ENCODE measurements at places on chromosomes 11 and 22.

- ATAC-seq = no peak
Observed at GRCh38 chr11:16001899-16002426, 354.4 kb downstream of the SOX6 start.

- no peak for ATAC-seq
Observed at GRCh38 chr11:70306586-70307033, 36.1 kb downstream of the PPFIA1 start.

DNA sequence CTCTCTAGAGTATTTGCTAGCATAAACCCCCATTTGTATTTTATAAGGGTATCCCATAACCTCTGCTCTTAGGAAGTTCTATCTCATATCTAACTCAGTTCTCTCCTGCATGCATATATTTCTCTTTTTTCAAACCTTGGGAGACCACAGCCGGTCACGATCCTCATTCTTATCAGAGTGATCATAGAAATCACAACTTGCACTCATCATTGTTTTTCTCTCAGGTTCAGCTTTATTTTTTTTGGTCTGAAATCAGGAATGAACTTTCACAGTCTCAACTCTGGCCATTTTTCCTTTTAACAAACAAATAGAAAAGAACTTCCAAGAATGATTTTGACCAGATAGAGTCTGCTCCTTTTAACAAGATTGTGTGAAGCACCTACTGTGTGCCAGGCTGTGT lies 98.6 kb upstream of the BLID start:
- no peak for ATAC-seq

DNA sequence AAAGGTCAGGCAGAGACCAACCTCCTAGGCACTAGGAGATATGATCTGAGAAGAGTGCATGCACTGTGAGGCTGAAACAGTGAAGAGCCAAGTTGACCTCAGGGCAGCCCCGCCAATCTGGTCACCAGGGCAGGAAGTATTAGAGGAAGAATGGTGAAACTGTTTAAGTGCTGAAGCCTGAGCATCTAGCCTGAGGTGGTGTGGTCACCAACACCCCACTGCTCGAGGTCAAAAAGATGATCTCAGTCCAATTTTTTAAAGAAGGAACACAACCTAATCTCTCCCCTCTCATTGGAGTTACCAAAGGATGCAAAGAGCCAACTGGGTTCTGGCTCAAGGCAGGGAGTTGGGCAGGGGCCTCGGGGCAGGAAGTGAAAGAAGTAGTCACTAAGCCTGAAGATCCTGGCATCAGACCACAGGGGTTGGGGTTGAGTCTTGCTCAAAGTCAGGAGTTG lies 4.0 kb downstream of the APBB1 start:
- ATAC-seq = peak; percentile 69

GRCh38 chr11:60169264-60169915 lies 13.5 kb downstream of the MS4A6A start:
- no peak for ATAC-seq

- no peak for ATAC-seq
Observed at GRCh38 chr11:93370260-93370659, 39.7 kb downstream of the DEUP1 start.

DNA sequence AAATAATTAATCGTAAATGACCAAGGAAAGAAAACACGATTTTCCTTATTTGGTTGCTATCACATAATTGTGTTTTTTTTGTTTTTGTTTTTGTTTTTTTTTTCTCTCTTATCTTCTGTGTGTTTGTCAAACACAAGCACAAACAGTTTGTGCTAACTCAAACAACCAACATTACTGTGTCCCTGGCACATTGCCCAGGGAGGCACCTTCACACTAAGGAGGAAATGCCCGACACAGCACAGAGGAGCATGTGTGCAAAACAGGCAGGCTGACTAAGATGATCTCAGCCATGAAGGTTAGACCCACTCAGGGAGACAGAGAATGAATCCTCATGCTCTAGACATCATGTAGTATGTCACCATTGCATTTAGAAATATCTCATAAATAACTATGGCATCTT lies 130.1 kb downstream of the SOX6 start:
- no peak for ATAC-seq

DNA sequence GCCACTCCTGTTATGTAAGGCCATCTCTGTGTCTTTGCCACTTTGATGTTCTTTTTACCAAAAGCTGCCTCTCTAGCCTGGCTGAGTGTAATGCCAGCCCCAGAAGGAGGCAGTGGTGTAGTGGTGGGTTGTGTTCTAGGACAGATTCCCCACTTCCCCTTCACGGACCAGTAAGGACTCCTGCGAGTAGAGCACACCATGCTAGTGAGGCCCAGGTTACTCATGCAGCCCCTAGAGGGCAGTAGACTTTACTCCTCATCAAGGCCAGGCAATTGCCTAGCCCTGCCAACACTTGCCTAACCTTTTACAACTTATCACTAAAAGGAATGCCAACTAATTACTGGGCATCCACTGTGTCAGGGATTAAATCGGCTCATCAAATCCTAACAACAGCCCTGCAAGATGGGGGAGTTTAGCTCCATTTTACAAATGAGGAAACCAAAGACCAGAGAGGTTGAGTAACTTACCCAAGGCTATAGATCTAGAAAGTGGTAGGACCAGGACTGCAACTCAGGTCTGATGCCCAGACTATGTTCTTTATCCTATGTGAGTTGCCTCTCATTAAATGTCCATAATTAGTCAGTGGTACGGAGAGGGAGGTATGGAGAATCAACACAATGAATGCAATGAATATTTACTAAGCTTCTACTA lies 75.3 kb downstream of the APIP start:
- ATAC-seq = peak; percentile 71

DNA sequence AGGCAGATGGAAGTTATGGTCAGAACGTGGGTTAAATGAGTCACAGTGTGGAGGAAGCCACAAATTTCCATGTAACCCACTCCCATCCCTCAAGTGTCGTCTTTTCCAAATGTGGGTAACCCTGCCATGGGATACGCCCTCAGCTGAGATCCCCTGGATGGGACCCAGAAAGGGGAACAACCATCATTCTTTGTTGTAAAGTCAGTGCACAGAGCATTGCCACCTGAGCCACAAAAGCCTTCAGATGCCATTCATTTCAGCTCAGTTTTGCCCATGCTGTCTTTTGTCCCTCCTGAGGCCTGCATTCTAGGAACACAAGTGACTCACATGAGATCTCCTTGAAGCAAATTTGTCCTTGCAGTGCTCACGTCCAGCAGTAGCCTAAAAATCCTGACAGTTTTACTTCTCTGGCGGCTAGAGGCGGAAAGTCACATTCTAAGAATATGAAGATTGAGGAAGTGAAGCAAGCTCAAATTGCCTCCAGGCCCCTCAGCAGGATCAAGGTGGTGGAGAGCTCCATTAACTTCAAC lies 30.6 kb downstream of the MMP13 start:
- ATAC-seq = no peak

- ATAC-seq = no peak
Observed at GRCh38 chr22:45125188-45125587, 38.5 kb upstream of the NUP50 start.

DNA sequence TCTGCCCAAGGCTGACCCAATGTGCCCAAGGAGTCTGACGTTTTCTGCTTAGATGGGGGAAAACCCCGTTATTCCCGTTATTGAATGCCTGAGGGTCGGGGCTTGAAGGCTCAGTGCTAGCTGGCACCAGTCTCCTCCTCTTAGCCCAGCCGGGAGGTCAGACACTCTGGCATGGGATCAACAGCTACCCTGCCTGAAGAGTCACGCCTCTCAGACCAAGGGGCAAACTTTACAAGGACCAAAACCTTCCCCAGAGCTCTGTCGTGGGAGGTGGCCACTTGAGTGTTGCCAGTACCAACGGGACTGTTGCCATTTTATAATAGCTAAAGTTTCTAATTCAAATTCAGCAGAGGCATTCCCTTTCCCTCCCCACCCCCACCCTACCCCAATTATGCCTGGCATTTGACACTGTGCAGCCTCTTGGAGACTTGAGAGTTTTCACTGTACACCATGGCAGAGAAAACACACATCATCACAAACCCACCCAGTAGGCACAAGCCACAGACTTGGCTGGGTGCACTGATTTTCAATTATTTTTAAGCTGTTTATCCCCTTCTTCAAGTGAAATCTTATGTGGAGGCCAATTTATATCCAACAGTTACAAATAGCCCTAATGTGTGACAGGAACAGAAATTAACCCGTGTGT lies 137.5 kb upstream of the SYT13 start:
- ATAC-seq = no peak

- no peak for ATAC-seq
Observed at GRCh38 chr11:123580137-123580536, 74.3 kb downstream of the SCN3B start.

- ATAC-seq = no peak
Observed at GRCh38 chr11:14506532-14506931, 6.9 kb upstream of the COPB1 start.

GRCh38 chr11:80873310-80873999 lies 1432.6 kb upstream of the TENM4 start:
- no peak for ATAC-seq

- peak; percentile 39 for ATAC-seq
Observed at GRCh38 chr22:45968751-45969413, 8.1 kb downstream of the WNT7B start.

- ATAC-seq = peak; percentile 45
Observed at GRCh38 chr11:119835753-119836152, 106.8 kb upstream of the NECTIN1 start.

GRCh38 chr11:108486331-108486730 lies 11.9 kb downstream of the POGLUT3 start:
- no peak for ATAC-seq

DNA sequence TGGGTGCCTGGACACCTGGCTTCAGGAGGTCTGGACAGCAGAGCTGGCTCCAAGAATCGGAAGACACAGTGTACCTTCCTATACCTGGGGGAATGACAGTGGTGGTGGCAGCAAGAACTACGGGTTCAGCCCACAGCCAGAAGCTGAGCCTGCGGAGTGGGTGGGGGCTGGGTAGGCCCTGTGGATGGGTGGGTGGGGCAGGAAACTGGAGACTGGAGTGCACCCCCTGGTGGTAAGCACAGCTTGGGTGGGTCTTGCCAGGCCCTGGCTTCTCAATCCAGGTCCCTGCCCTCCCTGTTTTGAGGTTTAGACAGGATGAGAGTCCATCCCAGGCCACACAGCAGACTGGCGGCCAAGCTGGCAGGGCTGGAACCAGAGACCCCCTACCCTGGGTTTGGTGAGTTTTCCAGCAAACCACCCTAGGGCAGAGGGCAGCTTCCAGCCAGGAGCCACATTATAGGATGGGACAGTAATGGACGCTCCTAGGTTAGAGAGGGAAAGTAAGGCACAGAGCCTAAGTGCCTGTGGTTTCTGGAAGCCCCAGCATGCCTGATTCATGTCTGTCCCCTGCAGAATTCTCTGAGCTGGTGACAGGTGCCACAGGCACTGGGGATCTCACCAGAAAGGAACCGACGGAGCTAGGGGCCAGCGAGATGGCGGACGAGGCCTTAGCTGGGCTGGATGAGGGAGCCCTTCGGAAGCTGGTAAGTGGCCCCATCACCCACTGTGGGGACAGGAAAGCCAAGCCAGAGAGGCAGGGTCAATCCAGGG lies 1.7 kb downstream of the SMTN start:
- no peak for ATAC-seq

DNA sequence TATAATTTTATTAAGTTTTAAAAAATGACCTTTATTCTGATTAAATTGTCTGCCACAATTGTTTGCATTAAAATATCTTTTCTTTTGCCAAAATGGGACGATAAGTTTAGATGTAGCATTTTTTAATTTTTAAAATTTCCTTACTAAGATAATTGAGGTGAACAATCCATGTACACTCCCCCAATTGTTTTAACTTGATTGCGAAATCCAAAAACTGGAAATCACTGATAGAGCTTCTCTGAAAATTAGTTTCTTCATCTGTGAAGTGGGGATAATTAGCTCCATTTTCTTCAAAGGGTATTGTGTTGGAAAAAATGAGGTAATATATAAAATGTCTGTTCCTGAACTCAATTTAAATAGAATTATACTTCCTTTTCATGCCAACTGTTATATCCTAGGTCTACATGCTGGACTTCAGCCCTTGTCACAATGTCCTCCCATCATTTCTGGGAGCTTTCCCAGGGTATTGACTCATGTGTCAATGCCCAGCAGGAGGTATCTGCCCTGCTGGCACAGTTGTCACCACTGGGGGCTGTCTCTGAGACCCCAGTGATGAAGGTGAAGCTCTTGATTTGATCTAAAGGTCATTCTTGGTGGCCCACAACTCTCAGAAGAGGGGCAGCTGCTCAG lies 28.7 kb upstream of the NAV2 start:
- no peak for ATAC-seq

- ATAC-seq = no peak
Observed at GRCh38 chr11:105148241-105148640, 8.7 kb upstream of the CARD18 start.

DNA sequence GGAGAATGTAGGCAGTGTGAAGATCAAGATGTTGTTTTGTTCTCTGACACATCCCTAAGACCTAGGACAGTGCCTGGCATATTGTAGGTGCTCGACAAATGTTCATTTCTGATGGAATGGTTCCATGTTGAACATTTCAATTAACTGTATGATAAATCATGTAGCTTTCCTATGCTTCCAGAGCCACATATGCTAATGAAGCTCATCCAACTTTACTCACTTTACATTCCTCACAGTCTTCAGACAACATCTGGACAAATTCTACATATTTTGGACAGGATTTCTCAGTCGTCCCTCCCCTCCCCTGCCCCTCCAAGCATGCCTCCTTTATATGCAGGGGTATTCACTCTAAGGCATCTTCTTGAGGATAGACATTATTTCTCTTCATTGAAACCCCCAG lies 177.9 kb downstream of the BLID start:
- no peak for ATAC-seq

DNA sequence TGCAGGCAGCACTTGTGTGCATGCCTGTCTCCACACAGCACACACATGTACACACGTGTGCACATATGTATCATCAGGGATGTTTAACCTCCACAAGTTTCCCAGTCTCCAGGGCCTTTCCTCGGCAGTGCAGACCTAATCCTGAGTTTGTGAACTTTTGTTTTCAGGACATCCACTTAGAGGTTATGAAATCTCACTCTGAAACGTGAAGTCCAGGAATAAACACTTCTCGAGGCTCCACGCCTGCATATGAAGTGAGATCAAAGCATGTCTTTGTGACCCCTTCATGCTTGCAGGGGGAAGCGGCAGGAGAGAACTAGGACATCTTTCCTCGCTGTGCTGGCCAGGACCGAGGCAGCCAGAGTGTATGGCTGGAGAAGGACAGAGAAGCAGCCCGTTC lies 3.1 kb downstream of the SHISAL1 start:
- no peak for ATAC-seq

GRCh38 chr22:38489561-38490145 lies 16.5 kb downstream of the DDX17 start:
- ATAC-seq = no peak

Data from activated T-helper 17 cell treated with anti-CD3 and anti-CD28 coated beads, Interleukin-2, amount 50 U/mL, for 72 hours (primary cell).